ENCODE measurements at places on chromosomes 12 and 14. TPM values are rescaled to one million over a fixed set of nuclear protein-coding genes. Genes with fewer than 3 reads are reported as not detected.

CNTN1 gene
- total RNA-seq, result not detected

VRTN gene
- total RNA-seq, result not detected

IQSEC3 gene
- not detected for total RNA-seq

TAS2R31 gene
- total RNA-seq, result 0.75 TPM

- no peak for DNase-seq
These were observed 70.4 kb downstream of the FUT8 start for GRCh38 chr14:65482757-65483438.

GRCh38 chr12:64893961-64894360, 69.5 kb downstream of the TBC1D30 start:
- DNase-seq, result peak; percentile 93

GRCh38 chr14:66600416-66600815, 92.5 kb downstream of the GPHN start:
- peak; percentile 45 for DNase-seq

GRCh38 chr14:23005451-23006187, 4.3 kb downstream of the C14orf93 start:
- DNase-seq, result peak; percentile 16

- no peak for DNase-seq
These were observed 156.4 kb upstream of the SYT10 start for GRCh38 chr12:33596061-33596460.

DNA sequence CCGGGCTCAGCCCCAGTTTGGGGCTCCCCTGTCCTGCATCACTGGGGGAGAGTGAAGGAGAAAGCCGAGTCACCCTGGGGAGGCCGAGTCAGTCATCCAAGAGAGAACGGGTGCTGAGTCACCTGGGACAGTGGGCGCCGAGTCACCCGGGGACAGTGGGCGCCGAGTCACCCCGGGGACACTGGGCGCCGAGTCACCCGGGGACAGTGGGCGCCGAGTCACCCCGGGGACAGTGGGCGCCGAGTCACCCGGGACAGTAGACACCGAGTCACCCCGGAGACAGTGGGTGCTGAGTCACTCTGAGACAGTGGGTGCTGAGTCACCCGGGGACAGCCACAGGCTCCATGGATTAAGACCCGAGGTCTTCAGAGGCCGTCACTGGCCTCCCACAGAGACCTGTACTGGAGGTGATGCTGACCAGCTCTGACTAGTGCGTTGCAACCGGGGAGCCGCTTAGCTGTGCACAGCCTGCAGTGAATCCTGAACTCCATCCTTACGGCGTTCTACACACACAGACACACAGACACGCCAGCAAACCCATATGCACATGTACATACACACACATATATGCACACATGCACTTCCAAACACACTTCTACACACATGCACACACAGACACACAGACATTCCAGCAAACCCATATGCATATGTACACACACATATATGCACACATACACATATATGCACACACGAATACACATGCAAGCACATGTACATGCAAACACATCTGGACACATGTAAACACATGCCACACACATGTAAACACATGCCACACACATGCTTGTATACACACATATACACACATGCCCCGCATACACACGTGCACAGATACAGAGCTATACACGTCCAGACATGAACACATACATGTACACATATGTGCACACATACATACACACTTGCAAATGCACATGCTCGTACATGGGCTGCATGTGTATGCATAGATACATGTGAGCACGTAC, 64.9 kb upstream of the GALNT9 start:
- peak; percentile 39 for DNase-seq

DNA sequence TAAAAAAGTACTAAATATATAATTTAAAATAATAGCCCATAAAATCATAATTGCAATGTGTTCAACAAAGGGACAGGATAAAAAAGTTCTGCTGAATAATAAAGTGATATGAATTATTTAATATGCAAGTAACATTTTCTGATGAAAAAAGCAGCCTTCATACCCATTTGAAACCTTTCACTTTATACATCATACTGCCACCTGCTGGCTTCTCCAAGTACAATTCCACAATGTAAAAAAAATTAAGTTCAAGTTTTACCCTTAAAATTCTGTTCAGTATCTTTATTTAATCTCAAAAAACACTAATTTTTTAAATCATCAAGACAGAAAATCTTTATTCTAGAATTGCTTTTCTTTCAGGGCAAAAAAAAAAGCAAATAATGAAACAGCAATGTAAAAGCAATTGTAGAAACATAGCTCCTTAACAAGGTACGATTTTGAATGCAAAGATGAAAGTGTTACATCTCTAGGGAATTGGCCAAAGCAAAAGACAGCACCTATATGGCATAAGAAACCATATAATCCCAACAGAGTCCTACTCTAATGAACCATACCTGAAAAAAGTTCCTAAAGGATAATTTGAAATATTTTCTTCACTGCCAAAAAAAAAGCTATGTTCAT, 15.0 kb downstream of the MDM1 start:
- peak; percentile 65 for DNase-seq

DNA sequence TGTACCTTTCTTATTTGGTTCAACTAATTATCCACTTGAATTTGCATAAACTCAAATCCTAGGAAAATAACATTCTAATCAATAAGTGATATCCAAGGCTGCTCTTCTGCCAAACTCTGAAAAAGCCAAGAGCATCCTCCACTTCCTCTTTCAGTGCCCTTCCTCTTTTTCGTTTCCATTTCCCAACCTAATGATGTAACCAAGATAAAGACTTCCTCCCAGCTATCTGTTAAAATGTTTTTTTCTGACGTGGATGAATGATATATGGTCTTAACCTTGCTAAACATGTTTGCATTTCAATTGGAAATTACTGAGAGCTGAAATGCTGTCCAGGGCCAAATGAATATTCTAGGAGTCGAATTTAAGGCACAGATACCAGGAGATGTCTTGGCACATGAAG, 459.5 kb upstream of the PDE3A start:
- no peak for DNase-seq

DNA sequence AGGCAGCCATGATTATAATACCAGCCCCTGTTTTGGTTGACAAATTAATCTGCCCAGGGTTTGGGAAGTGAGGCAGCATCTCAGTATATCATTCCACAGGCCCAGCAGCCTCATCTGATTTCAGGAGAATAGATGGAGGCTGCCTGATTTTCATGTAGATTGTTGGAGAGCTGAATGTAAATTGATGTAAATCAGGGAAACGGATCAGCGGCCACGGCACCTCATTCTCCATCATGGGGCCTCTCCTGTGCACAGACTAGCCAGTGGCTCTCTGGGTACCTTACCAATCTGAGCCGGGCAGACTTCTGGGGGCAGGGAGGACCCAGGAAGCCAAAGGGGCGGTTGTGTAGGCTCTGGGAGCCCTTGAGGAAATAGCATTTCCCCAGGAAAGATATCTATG, 63.7 kb upstream of the GSC start:
- no peak for DNase-seq

DNA sequence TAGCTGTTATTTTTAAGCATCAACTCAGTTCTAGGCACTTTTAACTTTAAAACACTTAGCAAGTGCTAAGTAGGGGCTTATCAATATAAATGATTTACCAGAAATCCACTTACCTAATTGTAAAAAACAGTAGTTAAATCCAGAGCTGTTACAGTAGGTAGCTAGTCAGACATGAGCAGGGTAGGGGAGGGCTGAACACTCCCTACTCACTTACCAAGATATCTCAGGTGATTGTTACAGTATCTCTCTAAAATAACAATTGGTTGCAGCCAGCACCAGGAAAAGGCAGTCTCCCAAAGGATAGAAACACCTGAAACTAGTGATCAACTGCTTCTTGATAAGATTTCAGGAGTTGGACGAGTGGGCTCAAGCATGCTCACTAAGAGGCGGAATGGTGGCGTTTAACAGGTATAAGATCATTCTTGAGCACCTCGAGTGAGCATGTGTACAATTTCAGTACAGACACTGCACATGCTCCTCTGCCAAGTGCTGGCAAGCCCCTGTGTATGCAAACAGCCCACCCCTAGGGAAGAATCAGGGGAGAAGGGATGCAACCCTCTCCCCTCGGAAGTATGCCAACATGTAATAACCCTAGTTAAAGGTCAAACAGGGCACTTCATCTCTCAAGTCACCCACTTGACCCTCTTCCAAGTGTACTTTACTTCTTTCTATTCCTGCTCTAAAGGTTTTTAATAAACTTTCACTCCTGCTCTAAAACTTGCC, 1113.6 kb upstream of the SEL1L start:
- no peak for DNase-seq

- DNase-seq, result no peak
These were observed 56.4 kb upstream of the KIF21A start for GRCh38 chr12:39499296-39499695.

GRCh38 chr12:123937707-123938591, 34.7 kb downstream of the CCDC92 start:
- DNase-seq, result no peak

Data from PC-3 (cell line).